ENCODE measurements at places on chromosomes 11 and 22. TPM values are rescaled to one million over a fixed set of nuclear protein-coding genes. Genes with fewer than 3 reads are reported as not detected.

Gene SLC29A2
- total RNA-seq: 1.7 TPM

DNA sequence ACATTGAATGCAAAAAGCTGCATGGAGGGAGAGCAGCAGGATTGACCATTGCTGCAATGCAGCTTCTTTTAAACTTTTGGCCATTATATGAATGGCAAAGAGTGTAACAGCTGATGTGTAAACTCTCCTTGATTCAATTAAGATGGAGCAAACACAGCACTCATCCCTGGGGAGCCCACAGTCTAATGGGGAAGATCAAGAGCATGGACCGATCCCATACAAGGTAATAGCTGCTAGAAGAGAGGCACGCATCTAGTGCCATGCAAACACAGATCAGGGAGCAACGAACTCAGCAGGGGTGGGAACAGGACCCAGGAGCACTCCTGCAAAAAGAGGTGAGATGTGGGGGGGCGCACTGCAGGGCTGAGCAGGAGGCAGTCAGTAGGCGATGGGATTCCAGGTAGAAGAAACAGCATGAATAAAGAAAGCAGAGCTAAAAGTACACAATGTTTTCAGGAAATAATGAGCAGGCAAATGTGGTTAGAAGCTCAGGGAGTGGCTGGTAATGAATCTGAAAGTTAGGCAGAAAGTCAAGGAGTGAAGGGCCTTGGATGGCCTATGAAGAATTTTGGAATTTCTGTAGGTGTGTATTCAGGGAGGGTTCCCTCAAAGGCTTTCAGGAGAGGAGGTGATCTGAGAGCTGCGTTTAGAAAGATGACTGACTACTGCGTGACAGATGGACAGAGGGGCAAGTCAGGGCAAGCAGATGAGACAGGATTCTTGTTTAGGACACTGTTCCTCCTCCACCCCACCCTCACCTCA lies 17.2 kb upstream of the BMAL1 start:
- no peak for DNase-seq

DNA sequence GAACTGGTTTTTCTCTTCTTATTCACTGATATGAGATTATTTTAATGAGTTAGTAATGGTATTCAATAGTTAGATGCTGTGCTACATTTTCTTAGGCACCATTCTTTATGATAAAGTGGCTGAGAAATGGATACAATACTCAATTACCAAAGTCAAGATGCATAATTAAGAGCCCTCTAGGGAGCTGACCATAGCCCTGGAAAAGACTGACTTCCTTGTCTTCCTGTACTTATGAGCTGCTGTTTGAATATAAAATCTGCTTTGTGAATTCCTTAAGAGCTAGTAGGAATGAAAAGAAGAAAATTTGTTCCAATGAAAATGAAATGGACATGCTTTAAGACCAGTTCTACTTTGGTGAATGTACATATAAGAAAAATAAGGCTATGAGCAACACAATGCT lies 452.3 kb downstream of the KCNA4 start:
- DNase-seq: no peak

GRCh38 chr11:67178421-67178820 lies 59.4 kb downstream of the KDM2A start:
- no peak for DNase-seq

DNA sequence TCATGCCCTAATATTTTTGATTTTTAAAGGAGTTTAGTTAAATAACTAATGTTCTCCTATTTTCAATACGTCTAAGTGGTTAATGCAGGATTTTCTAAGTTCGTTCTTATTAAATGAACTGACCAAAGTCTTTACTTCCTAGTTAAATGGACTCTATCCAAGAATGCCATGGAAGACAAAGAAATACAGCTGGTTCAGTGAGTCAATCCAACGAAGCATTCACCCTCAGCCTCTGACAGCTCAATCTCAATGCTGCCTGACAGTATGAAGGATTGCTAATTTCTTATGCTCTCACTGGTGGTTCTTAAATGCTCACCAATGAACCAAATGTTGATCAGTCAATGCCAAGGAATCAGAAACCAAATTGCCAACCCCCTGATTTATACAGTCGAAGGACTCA lies 219.4 kb downstream of the CADM1 start:
- DNase-seq: no peak

Gene OSM
- total RNA-seq: 1.0 TPM

Gene ASRGL1
- 5.5 TPM for total RNA-seq

Gene OR52I1
- not detected for total RNA-seq

DNA sequence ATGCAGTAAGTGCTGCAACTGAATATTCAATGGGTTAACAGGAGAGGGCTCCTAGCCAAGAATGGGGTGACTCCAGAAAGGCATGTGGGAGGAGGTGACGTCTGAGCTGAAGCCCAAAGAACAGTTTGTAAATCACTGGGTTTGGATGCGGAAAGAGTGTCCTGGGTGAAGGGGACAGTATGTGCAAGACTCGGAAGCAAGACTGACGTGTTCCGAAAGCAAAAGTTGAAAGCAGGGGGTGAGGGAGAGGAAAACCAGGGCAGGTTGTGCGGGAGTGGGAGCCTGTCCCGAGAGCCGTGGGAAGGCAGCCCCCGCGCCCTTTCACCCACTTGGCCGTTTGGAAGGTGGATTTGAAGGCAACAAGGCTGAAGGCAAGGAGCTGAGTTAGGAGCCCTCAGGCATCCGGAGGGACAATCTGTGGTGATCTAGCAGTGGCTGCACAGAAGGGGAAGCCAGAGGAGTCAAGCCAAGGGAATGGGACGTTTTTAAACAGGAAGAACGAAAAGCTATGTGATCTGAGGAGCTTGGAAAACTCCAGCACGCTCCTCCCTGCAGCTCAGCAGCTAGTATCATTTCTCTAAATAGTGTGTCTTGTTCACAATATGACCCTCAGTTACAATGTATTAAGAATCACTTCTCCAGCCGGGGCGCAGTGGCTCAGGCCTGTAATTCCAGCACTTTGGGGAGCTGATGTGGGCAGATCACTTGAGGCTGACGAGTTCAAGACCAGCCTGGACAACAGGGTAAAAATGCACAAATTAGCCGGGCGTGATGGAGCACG lies 7.7 kb downstream of the SLC25A18 start:
- peak; percentile 88 for DNase-seq

Gene TRIM6
- total RNA-seq: 3.2 TPM
